ENCODE measurements at places on chromosomes 1 and 21. TPM values are rescaled to one million over a fixed set of nuclear protein-coding genes. Genes with fewer than 3 reads are reported as not detected.

- no peak for DNase-seq
These were observed 486.6 kb downstream of the USP25 start for GRCh38 chr21:16216288-16216962.

- peak; percentile 38 for DNase-seq
These were observed 905 bp downstream of the BTBD19 start for GRCh38 chr1:44808938-44809917.

- DNase-seq: no peak
These were observed 177.0 kb downstream of the SIPA1L2 start for GRCh38 chr1:232452736-232453440.

GRCh38 chr1:204338997-204339396 is 20.7 kb downstream of the PLEKHA6 start:
- DNase-seq: no peak

DNA sequence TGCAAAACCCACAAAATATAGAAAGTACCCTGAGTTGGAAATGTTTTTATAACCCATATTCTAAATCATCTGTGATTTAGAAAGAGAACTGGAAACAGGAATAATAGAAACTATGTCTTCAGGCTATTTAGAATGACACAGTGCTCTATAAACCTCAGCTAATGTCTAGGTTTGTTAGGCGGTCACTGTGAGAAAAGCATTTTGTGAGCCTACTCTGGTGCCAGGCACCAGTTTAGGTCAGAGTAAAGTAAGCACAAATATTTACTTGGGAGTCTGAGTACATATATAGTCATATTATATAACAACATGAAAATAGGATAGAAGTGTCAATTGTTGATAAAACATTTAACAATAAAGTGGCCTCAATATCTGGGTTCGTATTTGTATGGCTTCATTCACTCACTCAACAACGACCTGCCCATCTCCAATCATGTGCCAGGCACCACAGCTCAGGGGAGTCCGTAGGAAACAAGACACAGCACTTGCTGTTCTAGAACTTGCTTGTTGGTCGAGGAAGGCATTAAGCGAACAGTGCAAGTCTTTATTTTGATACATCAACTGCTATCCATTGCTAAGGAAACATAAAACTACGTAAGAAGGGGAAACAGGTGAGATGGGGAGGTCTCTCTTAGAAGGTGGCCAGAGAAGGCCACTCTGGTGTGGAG is 37.2 kb downstream of the GNB1 start:
- no peak for DNase-seq

GRCh38 chr1:229377429-229377828 is 34.6 kb upstream of the CCSAP start:
- no peak for DNase-seq

DNA sequence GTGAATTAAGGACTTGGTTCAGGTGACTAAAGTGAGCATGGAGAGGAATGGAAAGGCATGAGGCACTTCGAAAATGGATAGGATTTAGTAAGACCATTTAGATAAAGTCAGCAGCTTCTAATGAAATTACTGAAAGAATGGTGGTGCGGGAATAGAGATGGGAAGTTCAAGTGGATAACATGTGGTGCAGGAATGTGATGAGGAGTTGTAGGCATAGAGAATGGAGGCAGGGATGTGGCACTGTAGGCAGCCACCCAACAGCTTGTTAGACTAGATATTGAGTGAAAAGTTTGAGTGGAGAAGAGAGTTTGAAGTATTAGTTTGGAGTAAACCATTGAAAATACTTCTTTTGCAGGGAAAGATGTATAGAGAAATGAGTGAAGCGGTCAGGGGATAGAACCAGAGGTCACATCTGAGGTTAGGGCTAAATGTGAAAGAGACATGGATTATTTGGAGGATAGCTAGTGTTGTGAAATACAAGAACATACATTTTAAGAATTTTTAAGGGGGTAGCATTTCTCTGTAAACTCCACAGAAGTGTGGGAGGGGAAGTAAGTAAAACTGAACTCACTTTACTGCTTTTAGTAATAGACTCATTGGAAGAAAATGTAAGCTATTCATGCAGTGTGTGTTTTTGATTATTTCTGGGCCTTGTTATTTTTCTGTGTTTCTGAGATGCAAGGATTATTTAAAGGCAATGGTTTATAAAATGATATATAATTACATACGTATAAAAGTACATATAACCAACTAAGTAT is 46.2 kb downstream of the DYRK1A start:
- peak; percentile 54 for DNase-seq

GRCh38 chr1:43414634-43415223 is 25.0 kb downstream of the SZT2 start:
- no peak for DNase-seq

DNA sequence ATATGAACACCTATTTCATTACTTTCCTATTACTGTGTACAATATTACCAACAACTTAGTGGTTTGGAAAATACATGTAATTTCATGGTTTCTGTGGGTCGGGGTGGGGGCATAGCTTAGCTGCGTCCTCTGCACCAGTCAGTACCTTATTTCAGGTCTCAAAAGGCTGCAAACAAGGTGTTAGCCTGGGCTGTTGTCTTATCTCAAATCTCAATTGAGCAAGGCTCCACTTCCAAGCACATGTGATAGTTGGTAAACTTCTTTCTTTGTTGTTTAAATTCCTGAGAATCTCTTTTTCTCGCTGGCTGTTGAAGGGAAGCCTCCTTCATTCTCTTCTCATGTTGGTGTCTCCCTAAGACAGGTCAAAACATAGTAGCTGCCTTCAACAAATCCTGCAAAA is 485.4 kb downstream of the AMY1C start:
- no peak for DNase-seq

DNA sequence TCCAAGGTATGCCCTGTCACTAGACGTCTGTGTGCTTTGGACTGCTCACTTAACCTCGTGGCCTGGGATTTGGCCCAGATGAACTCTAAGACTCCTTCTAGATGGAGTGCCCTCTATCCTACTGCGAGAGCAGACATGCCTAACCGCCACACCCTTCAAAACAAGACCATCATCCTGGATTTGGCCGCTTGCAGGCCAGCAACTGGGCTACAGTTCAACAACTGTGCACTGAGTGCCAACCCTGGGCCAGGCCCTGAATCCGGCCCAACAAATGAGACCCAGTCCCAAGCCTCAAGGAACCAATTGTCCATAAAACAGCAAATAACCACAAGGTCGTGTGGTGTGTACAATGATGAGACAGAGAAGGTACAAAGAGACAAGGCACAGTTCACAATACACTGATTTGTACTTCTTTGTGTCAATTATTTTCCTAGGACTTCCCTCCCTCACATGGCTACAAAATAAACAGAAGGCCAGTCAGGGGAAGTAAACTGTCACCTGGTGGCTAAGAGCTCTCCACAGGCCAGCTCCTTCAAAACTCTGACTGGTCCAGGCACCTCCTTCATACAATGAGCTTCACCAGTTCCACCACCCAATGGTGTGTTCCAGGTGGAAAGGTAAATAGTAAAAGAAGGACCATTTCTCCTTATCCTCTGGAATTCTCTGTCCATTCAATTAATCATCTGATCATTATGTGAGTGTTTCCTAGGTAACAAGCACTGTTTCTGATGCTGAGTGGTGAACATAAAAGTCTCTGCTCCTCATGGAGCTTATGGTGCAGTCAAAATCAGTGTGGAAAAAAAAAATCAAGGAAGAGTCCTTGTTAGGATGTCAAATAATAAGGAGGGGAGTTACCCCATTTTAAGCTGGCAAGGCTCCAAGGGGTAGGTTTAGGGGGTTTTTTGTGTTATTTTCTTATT is 60.4 kb downstream of the CAPZB start:
- DNase-seq: no peak

GRCh38 chr1:182615468-182616129 is 11.4 kb upstream of the RGS16 start:
- DNase-seq: peak; percentile 55

DNA sequence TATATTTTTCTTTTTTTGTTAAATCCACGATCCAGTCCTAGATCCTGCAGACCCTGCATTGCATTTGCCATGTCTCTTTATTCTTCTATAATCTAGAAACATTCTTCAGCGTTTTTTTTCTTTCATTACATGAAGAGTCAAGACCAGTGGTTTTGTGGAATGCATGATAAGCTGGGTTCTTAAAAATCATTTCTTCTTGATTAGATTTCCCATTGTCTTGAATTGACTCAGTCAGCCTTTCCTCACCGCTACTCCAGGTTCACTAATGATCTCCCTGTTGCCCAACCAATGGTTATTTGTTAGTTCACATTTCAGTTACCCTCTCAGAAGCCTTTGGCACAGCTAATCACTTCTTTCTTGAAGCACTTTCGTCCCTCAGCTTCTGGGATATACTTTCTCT is 25.2 kb downstream of the CHD1L start:
- no peak for DNase-seq

- no peak for DNase-seq
These were observed 351.5 kb downstream of the PLPP3 start for GRCh38 chr1:56227886-56228285.

DNA sequence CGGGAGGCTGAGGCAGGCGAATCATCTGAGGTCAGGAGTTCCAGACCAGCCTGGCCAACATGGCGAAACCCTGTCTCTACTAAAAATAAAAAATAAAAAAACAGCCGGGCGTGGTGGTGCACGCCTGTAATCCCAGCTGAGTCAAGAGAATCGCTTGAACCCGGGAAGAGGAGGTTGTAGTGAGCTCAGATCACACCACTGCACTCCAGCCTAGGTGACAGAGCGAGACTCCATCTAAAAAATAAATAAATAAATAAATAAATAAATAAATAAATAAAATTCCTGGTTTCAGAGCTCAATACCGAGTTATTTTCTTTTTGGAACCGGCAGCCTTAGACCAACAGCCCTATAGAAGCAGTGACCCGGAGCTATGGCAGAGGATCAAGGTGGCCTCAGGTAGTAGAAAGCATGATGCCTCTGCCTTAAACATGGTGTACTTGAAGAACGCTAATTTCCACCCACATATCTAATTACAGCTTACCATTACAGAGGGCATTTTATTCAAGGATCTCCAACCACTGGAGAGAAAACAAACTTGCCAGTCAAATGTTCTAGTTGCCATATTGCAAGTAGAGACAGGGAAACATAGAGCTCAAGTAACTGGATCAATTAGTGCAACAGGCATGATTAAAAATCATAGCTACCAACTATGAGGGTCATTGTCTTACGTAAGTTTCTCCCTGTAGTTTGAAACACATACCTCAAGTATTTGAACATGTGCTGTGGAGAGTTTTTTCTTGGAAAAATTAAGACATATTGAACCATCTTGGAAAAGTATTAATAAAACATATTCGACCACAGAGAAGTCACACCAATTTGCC is 2.0 kb upstream of the ENAH start:
- DNase-seq: no peak

- DNase-seq: no peak
These were observed 84.1 kb upstream of the RRP15 start for GRCh38 chr1:218200979-218201378.

DNA sequence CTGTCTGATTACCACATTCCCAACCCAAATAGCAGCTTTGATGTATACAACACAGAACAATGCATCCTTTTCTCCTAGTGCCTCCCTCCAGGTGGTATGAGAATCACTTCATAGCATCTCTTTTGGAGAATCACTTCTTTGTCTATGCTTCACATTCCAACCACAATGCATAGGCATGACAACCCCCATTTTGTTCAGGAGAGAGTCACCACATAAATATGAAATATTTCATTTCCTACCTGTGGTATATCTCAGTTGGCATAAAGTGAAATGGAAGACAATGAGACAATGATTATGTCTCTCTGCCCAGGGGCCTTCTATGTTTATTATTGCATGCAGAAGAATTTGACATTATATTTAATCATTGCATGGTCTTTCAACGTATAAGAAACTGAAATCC is 112.2 kb downstream of the BRINP2 start:
- no peak for DNase-seq

DNA sequence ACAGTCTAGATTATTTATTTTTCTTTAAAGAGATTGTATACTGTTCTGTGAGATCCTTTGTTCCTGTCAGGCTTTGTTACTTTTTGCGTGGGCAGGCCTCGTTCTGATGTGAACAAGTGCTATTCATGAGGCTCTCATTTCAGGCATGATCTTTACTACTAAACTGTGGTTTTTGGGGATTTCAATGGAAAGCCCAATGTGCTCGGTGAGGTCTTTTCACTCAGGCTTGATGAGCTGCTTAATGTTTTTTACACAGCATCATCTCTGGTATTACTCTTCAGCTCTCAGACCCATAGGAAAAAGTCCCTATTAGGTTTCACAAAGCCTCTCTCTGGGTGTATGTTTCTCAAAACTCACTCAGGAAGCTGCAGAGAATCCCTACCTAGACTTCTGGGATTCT is 419.4 kb downstream of the GPATCH2 start:
- no peak for DNase-seq

The GSTM2 gene
- 68.4 TPM for total RNA-seq

The S100A2 gene
- total RNA-seq: 71.6 TPM

The C1orf87 gene
- total RNA-seq: 0.20 TPM

The DMBX1 gene
- total RNA-seq: not detected

The ATAD3A gene
- 11.9 TPM for total RNA-seq

The IGSF21 gene
- 0.10 TPM for total RNA-seq

Data from skin of body (tissue), 3 donors.